ENCODE measurements at places on chromosomes 4 and X.

- no peak for DNase-seq
Measured at GRCh38 chrX:11146411-11146810, 35.3 kb downstream of the HCCS start.

DNA sequence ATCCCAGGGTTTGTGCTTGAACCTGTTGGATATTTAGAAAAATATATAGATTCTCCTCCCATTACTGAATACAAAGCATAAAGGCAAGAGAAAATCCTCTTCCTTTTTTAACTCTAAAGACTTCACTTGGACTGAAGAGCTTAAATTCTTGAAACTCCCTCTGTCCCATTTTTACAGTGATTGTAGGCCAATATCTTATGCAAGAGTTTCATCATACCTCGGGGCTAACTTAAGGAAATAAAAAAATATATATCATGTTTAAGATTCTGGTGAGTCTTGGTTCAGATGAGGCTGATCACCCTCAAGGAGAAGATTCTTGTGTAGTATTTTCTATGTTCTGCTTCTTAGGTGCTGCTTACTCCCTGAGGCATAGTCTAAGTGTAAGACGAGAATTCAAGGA, 1449.6 kb downstream of the C4orf33 start:
- DNase-seq, result no peak

DNA sequence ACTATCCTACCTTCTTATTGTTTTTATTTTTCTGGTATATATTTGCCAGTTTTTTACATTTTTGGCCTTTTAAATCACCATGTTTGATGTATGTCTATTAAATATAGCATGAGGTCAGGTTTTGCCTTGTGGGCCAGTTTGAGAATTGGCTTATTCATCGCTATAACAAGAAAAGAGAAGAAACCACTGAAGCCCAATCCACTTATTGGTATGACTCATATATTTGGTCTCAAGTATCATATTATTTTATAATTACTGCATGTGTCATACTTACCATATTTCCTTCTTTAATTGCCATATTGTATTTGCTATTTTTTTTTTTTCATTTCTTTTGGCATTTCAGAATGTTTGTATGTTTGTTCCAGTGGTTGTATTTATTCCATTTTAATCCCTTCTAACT, 99.3 kb downstream of the IRF2 start:
- no peak for DNase-seq

- DNase-seq, result no peak
Measured at GRCh38 chrX:96861218-96861617, 22.5 kb upstream of the RPA4 start.

- DNase-seq, result no peak
Measured at GRCh38 chr4:22653752-22654151, 39.0 kb upstream of the GBA3 start.

DNA sequence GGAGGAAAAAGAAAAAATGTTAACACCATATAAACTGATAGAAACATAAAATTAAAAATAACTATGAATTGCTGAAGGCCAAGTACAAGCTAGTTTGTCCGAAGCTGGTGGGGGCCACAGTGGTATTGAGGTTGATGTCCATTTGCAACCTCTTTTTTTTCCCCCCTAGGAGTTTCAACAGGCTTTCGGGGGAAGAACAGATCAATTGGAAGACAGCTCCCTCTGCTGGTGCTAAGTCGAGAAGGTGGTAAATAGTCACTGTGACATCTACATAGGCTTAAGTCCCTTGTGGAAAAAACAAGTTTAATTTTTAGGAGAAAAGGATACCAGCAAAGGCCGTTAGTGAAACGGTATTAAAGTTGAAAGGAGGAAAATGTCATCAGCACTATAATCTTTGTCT, 115.7 kb upstream of the ZXDA start:
- peak; percentile 6 for DNase-seq

GRCh38 chr4:17511051-17511450, 839 bp downstream of the QDPR start:
- no peak for DNase-seq

DNA sequence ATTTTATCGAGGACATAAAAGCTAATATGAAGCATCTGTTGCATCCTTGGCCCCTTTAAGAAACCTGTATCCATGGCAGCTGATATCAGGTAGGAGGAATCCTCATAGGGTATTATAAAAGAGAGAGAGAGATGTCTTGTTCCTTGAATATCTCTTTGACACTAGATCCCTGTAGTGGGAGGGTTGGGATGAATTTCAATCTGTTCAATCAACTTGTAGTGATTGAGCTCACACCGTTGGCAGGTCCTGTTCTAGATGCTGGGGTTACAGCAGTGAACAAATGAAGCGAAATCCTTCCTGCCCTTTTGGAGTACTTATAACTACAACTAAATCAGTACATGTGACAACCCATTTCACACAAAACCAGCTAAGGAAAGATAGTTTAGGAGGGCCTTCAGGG, 35.3 kb upstream of the GATB start:
- no peak for DNase-seq

GRCh38 chrX:12307961-12308360, 169.7 kb downstream of the FRMPD4 start:
- DNase-seq, result no peak

DNA sequence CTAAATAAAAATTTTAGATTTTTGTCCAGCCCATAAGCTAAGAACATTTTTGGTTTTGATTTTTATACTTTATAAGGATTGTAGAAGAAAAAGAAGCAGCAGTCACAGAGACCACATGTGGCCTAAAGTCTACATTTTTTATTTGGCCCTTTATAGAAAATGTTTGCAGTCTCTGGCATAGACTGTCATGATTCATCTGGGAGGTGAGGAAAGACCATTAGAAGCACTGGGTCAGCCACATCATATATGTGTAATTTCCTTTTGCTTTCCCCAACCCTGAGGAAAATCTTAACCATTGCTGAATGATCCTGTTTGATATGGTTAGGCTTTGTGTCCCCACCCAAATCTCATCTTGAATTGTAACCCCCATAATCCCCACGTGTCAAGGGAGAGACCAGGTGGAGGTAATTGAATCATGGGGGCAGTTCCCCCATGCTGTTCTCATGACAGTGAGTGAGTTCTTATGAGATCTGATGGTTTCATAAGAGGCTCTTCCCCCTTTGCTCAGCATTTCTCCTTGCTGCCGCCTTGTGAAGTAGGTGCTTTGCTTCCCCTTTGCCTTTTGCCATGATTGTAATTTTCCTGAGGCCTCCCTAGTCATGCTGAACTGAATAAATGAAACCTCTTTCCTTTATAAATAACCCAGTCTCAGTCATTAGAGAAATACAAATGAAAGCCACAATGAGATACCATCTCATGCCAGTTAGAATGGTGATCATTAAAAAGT, 12.1 kb upstream of the COPS4 start:
- DNase-seq, result no peak

DNA sequence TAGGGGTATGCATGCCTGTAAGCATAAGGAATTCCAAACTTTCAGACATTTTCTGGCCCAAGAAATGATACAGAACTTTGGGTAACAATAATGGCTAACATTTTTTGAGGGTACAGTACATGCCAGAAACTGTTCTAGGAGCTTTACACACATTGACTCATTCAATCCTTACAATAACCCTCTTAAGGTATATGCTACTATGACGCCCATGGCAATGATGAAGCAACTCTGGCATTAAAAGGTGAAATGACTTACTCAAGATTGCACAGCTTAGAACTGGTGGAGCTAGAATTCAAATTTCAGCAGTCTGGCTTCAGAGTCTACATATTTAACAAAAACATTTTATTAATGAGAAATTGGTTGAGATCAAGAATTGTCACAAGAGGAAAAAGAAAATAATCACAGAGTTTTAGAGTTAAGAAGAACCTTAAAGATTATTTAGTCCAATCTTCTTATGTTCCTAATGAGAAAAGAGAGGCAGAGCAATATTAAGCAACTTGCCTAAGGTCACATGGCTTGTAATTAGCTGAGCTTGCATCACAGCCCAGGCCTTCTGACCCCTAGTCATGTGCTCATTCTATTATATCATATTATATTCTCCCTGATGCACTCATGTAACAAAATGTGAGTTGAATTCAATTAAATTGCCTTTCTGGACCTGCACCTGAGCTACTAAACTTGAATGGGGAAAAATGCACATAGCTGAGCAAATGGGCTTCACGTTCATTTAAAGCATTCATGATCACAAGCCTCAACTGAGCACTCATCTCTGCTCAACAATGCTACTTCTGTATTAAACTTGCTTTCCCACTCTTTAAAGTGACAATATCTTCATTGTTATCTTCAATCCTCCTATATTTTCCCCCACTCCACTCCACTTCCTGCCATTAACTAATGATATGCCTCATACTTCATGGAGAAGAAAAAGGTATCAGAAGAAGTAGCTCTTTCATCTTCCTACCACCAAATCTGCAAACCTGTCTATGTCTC, 73.2 kb downstream of the ENOX2 start:
- no peak for DNase-seq

DNA sequence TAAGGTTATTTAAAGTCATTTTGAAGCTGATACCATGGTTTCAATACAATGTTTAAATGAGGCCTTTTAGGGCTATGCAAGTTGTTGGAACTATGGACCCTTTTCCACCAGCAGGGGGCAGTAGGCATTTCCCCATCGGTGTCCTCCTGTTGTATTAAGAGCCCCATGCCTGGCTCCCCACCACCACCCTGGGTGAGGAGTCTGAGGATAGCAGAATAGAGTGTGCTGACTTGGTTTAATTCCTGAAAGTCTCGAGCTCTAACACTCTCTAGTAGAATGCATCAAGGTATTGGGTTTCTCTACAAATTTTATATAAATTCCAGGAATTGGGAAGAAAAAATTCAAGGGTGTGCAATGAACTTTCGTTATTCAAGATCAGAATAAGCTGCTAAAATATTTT, 234.8 kb upstream of the JADE1 start:
- DNase-seq, result no peak

DNA sequence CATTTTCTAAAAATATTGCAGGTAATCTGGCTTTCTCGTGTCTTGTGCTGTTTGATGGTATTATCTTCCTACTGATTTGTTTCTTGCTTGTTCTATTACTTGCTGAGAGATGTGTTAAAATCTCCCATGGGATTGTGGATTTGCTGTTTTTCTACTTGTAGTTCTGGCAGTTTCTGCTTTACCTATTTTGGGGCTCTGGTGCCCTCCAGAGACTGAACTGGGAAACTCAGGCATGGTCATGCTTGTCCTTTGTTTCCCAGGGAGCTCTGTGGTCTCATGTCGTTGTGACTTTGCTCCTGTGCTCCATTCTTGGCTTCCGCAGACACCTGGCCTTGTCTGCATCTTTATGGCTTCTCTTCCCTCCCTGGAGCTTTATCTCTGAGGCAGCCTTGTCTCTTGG, 39.5 kb downstream of the NSD2 start:
- peak; percentile 17 for DNase-seq

DNA sequence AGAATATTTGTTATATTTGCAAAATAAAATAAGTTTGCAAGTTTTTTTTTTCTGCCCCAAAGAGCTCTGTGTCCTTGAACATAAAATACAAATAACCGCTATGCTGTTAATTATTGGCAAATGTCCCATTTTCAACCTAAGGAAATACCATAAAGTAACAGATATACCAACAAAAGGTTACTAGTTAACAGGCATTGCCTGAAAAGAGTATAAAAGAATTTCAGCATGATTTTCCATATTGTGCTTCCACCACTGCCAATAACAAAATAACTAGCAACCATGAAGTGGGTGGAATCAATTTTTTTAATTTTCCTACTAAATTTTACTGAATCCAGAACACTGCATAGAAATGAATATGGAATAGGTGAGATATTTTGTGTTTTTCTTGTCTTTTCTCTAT, at the start of gene AFP:
Gene AFP, plus strand, starts transcription at position 238 of the 400 bp plus-strand sequence. Its CDS starts 42 bp downstream, at position 280.
- no peak for DNase-seq

DNA sequence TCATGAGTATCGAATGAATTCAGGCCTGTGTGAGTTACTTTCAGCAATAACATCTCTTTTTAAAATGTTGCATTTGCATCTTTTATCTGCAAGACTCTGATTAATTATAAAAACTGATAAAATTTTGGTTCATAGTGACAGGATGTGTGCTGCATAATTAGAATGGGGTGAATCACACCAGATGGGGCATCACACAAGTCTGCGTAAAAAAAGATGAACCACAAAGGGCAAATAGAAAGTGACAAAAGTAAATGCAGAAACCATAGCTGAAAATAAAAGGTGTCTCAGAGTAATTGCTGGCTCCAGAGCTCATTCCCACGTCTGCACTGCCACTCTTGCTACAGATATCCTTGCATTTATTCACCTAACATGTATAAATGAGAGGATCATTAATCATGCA, 131.1 kb downstream of the HS3ST1 start:
- no peak for DNase-seq

- DNase-seq, result no peak
Measured at GRCh38 chrX:50049228-50049627, 126.8 kb downstream of the CLCN5 start.

DNA sequence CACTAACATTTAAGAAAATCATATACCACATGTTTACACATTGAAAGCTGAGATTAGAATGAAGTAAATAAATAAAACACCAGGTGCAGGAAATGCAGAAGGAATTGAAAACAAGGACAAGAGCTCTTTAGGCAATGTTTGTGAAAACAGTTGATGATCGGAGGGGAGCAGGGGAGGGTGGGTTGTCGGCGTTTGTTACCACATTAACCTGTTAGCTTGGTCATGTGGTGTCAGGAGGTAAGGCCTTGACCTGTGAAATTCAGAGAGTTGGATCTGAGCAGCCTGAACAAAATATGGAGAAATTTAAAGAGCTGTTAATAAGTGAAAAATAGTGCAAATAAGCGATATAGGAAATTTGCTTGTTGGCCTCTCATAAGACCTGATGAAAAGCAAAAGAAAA, 759.9 kb downstream of the PDHA2 start:
- DNase-seq, result no peak

DNA sequence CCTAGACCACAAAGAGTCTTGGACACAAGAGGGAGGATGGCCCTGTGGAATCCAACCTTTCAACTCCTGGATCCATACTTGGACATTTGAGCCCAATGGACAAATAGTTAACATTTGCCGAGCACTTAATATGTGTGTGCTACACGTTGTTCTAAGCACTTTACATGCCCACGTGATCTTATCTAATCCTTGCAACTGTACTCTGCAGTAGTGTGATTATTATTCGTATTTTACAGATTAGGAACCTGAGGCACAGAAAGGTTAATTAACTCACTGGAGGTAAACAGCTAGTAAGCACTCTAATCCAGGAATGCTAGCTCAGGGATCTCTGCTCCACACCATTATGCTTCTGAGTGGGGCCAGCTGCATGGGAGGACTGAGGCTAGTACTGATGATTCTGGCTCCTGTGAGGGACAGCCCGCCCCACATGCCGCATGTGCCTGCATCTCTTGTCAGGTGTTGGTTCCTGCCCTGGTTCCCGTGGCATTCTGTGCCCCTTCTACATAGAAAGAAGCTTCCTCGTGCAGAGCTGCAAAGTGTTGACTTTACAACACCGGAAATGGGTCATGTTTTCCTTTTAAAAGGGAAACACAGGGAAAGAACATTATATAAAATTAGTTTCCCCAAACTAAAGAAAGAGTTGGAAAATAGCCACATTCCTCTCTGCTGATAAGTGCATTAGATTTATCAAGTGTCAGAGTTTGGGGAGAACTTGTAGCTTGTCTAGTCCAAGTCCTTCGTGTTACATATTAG, 34.8 kb downstream of the PLAC1 start:
- DNase-seq, result no peak

- no peak for DNase-seq
Measured at GRCh38 chr4:101983835-101984234, 193.3 kb downstream of the BANK1 start.

Data from LoVo (cell line).